ENCODE measurements at places on chromosomes 12 and 14.
A peak's percentile ranks its signal among the peaks of the same experiment; 100 is the strongest.

DNA sequence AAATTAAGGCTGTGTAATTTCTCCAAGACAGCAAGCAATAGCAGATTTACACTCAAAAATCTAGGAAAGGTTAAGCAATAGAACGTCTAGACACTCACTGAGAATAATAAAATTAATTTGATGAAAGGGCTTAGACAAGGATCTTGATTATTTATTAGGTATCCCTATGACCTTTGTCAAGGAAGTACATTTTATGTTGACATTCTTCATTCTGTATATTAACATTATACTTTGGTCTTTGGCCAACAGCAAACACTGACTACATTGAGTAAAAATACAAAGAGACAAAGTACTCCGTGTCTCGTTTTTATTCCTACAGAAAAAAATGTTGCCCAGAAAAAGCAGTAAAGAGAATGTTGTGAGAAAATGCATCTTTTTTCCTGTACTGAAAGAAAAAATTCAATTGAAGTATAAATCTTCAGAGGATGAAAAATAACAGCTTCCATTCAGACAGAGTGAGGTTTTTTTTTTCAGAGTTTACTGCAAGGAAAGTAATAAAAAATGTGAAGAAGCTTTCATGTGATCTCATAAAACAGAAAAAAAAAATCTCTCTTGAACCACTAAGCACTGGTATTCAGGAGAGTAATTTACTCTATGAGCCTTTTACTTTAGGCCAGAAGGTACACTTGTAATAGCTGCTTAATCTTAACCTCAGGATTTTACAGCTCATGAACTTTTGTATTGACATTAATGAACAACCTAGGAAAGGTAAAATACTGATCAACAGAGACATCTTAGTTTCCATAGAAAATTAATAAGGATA, 605.0 kb downstream of the FSCB start:
- no peak for DNase-seq

GRCh38 chr14:89378119-89378518, 38.9 kb downstream of the FOXN3 start:
- DNase-seq: no peak

- no peak for DNase-seq
Measured at GRCh38 chr14:78605025-78605762, 435.0 kb downstream of the NRXN3 start.

DNA sequence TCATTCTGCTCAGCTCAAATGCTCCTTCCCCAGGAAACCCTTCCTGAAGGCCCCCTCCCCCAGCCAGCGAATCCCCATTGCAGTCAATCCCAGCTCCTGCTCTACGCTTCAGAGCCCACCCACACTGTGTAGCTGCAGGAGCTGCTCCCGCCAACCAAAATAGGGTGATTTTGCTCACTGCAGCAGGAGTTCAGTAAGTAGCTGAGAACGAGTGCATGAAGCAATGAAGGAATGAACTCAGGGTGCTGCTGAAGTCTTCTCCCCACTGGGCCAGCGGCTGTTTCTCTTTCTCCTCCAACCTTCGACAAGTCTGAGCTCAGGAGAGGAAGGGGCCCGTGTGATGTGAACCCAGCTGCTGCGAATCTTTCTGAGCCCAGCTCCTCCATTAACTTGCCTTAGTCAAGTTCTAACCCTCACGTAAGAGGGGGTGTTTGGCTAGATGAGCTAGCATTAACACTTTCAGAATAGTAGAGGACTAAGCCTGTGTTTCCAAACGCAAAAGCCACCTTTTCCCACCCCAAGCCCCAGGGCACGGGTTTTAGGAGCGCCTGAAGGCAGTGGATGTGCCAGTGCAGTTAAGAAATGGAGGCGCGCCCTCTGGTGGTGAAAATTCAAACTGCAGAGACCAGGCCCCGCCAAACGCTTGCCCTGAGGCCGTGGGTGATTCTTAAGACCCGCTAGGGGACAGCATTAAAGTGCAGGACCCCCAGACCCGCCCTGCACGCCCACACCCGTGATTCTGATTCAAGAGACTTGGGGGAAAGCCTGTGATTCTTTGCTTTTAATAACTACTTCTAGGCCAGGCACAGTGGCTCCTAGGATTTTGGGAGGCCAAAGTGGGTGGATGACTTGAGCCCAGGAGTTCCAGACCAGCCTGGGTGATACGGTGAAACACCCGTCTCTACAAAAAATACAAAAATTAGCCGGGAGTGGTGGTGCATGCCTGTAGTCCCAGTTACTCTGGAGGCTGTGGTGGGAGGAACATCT, 11.9 kb upstream of the SERPINA4 start:
- DNase-seq: peak; percentile 46

DNA sequence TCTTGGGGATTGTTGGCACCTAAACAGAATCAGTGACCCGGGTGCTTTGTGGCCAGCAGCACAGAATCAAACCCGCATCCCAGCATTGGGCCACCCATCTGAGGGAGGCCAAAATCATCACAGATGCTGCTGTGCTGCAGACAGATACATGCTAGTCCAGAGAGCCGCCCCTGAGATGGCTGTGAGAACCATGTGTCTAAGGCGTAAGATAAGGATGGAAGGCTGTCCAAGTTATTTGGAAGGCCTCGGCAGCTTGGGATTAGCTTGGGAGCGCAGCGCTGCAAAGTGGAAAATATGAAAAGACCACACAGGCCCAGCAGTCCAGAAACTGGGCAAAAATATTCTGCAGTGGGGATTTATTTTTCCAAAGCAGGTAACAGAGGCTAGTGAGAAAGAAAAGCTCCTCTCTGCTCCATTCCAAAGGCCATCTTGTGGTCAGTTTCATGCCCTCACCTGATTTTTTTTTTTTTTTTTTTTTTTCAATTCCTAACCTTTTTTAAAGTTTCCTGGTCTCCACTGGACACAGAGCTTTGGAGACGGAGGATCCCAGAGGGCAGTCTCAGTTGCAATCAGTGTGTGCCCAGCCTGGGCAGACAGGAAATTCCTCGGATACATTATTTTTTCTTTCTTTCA, 178.9 kb upstream of the BCL2L14 start:
- no peak for DNase-seq

DNA sequence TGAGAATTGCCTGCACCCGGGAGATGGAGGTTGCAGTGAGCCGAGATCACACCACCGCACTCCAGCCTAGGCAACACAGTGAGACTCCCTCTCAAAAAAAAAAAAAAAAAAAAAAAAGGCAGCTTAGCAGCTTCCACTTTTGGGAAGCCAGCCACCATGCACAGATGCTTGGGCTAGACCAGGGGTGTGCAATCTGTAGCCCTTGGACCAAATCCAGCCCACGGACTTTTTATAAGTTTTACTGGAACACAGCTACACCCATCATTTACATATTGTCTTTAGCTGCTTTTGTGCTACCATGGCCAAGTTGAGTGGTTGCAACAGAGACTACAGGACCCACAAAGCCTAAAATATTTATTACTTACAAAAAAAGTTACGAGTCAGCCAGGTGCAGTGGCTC, 6.7 kb downstream of the CIT start:
- no peak for DNase-seq

GRCh38 chr12:113766879-113767878, 198.9 kb downstream of the RBM19 start:
- no peak for DNase-seq

DNA sequence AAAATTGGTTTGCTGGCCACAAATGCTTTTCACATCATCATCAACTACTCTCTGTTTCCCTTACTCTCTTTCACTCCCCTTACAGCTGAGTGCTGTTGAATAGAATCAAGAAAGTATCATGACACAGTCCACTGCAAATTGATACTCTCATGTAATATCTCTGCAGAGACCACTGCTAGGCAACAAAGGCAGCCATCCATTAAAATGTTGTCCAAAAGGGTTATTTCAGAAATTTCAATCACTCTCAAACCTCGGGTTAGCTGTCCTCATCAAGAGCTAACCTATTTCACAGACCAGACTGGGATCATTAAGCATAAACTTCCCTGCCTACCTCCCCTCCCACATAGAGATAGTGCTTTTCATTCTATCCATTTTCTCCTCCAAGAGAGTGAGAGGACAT, 186.7 kb downstream of the PLCZ1 start:
- no peak for DNase-seq

GRCh38 chr12:38056701-38057689, 259.6 kb upstream of the ALG10B start:
- DNase-seq: no peak

Measured in Ammon's horn (tissue), 1 donor.